ENCODE measurements at places on chromosomes 2 and 18.

GRCh38 chr2:196380575-196380974, 209.2 kb upstream of the STK17B start:
- DNase-seq = no peak

- DNase-seq = no peak
Observed at GRCh38 chr2:106575955-106576354, 88.8 kb downstream of the CD8B2 start.

DNA sequence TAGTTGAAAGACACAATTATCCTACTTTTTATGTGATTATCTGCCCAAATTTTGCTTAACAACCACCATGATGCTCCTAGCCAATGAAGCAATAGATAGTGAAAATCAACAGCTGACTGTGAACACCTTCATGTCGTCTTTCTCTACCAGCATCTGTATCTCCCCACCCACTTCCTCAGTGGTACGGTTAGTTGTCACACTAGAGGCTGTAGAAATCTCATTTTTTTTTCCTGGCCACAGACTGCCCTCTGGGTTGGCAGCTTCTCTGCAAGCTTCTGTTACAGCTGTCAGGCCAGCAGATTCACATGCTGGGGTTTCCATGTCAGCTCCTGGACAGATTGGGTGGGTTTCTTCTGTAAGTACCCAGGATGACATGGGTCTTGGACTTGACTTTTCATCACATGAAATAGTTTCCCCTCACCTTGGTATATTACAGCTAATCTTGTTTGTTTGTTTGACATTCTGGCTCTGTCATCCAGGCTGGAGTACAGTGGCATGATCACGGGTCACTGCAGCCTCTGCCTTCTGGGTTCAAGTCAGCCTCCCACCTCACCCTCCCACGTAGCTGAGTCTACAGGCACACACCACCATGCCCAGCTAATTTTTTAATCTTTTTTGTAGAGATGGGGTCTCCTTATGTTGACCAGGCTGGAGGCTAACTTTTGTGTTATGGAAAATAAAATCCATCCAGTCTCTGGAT, 24.3 kb downstream of the STAT4 start:
- DNase-seq = peak; percentile 42

DNA sequence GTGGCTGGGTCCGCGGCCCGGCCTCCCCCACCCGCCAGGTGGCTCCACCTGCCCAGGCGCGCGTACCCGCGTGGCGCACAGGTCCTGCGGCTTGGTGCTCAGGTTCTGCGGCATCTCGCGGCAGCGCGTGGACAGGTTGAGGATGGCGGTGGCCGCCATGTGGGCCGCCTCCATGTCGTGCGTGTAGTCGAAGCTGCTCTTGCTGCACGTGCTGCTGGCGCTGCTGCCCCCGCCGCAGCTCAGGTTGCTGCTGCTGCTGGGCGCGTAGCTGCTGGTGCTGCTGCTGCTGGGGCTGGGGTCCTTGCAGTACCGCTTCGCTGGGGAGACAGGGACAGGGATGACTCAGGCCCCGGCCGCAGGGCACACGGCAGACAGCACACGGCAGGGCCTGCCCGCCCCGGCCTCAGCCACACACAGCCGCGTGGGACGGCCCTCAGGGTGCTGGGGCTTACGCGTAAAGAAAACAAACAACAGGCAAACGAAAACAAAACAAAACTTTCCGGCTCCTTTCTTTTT, 147.7 kb upstream of the PXDN start:
- no peak for DNase-seq

- DNase-seq = no peak
Observed at GRCh38 chr2:181146171-181146570, 165.8 kb downstream of the UBE2E3 start.

DNA sequence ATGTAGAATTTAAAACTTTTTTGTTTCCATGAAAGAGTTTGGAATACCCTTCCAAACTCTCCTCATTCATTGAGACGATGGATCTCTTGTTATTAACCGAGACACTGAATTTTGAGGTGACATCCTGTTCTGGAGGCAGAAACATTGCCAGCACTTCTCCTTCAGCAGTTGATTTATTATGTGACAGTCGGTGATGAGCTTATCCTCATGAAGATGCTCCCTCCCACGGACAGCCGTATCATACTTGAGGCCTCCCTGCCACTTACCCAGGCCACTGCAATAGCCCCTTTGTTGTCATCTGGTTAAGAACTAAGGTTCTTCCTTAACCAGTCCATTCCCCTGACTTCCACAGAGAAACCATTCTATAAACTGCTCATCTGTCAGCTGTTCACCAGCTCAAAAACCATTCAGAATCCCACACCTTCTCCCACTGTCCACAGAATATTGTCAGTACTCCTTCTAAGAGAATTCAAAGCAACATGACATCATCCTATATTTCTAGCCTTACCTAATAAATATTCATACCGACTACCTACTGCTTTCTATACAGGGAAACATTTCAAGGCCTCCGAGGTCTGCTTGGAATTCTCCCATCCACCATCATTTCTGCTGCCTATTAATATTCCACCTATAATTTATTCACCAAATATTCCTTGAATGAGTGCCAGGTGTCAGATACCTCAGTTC, 139.0 kb upstream of the TRIB2 start:
- no peak for DNase-seq

DNA sequence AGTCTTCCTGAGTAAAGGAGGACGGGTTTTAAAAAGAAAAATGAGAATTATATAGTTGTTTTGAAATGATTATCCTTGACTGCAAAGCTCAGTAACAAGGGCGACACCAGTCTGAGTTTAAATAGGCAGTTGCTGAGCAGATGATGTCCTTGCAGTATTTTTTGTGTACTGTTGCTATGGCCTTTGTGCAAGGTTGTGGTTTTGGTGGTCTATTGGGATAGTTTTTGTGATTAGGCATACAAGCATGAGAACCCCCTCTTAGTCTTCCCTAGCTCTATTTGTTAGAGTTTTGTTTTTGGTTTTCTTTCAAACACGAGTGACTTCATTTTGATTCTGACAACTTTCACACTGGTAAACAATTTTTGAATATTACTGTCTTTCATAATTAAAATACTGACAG, 64.1 kb downstream of the TAF4B start:
- no peak for DNase-seq

DNA sequence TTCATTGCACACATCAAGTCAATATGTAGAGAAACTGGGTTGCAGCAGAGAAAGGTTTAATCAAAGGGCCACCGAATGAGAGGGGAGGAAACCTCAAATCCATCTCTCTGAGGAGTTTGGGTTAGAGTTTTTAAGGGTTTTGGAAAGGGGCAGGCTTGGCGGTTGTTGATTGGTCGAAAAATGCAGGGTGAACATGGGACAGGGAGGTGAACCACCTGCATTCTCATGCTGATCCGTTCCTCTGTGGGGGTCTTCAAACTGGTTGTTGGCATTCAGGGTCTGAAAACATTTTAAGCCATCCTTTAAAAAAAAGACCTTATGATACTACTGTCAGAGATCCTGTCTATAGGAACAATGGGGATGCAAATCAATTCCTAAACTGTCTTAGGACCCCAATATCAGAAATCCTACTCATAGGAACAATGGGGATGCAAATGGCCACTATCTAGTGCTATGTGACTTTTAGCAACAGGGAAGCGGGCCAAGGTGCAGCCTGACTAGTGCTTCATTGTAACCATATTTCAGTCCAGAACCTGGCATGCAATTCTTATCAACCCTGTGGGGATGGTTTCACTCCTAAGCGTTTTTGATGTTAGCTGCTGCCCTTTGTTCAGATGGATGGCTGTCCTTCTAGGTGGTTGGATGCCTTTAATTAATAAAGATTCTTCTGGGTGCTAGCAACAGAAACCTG, 120.1 kb upstream of the MGAT5 start:
- DNase-seq = no peak

DNA sequence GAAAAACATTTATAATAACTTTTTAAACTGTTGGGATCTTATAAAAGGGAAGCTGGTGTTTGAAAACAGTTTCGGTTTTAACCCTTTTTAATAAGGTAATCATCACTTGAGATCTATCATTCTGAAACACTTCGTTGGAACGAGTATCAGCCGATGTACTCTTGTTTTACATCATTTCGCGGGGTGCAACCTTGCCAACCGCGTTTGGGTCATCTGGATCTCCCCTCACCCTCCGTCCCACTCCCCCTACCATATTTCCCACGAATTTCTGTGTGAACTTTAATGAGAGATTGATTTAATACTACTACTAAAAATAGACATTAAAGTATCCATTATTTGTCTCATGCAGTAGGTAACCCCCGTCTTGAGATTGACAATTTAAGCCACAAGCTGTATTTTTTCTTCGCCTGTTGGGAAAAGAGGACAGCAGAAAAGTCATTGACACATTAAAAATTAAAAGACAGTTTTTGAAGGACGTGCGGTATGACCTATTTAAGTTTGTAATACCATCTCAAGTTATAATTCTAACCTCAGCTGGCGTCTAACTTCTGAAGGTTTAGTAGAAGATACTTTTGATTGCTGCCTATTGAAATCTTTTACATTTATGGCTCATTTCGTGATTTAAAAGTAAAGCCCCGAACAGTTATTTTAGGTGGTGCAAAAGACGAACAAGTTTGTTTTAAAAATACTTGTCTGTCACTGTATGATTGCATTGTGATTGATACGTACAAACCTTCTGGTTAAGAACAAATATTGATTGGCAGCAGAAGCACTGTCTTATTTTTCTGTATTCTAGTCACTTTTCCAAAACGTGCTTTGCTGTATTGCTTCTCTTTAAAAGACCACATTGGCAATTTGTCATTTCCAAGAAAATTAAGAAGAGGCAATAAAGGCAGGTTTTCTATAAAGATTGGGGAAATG, 1.5 kb downstream of the CREB1 start:
- DNase-seq = peak; percentile 28

- no peak for DNase-seq
Observed at GRCh38 chr2:179963626-179964025, 43.5 kb downstream of the CWC22 start.

Measured in CD4-positive, alpha-beta T cell treated with Interleukin-1 beta for 1 hour (primary cell).